Aorta (tissue), 5 donors: ENCODE measurements at places on chromosomes 3 and 15. TPM values are rescaled to one million over a fixed set of nuclear protein-coding genes. Genes with fewer than 3 reads are reported as not detected.
A peak's percentile ranks its signal among the peaks of the same experiment; 100 is the strongest.

The IGF2BP2 gene
- 0.18 TPM for polyA plus RNA-seq

The IQCF5 gene
- polyA plus RNA-seq, result not detected

The ZPLD1 gene
- polyA plus RNA-seq, result not detected

The FSTL1 gene
- polyA plus RNA-seq, result 319 TPM

The ANKUB1 gene
- polyA plus RNA-seq, result not detected

The TMC3 gene
- not detected for polyA plus RNA-seq

The HCLS1 gene
- 12.9 TPM for polyA plus RNA-seq

The SLC7A14 gene
- polyA plus RNA-seq, result not detected

The STAB1 gene
- 54.2 TPM for polyA plus RNA-seq

The CXCR6 gene
- polyA plus RNA-seq, result 2.9 TPM

The GHSR gene
- polyA plus RNA-seq, result not detected

The PATL2 gene
- polyA plus RNA-seq, result 0.23 TPM

DNA sequence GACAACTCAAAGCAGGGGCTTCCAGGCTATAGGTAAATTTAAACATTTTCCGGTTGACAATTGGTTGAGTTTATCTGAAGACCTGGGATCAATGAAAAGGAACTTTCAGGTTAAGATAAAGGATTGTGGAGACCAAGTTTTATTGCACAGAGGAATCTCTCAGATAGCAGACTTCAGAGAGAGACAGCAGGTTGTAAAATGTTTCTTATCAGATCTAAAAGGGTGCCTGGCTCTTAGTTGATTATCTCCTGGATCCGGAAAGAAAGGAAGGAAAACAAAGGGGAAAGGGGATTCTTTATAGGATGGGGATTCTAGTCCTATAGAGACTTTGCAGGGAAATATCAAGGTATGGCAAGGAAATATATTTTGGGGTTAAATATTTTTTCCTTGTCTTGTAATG lies 951.3 kb upstream of the SEMA6D start:
- DNase-seq, result no peak

GRCh38 chr3:129897026-129897425 lies 3.5 kb upstream of the TMCC1 start:
- DNase-seq, result no peak

DNA sequence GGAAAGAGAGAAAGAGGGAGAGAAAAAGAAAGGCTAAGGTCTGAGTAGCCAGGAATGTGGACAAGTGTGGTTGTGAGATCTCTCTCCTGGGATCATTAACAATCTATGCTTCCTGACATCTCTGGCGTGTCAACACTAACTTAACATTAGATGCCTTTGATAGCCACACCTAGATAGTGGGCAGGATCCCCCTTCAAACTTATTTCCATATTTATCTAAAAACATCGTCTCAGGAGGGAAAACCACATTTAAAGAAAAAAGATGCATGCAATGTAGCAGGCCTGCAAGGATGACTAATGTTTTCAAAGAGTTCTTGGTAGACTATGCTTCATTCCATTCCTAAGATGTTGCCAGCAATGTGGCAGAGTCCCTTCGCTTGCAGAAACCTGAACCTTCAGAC lies 80.9 kb downstream of the MLH1 start:
- DNase-seq, result no peak

- DNase-seq, result no peak
These were observed 225.1 kb upstream of the NDN start for GRCh38 chr15:23912191-23912590.

DNA sequence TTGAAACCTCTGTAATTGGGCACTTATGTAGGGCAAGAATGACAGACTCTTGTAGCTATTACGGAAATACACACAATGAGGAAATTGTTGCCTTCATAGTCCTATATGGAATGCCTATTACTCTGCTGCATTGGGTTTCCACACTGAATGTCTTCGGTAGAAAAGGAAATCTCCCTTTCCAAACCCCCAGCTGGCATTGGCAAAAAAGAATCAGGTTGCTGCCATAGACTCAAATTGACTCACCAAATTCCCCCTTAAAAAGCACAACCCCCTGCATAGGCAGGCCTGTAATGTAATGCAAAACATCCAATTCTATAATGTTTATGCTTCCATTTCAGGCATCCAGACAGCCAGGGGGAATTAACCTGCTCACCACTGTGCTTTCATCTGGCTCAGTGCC lies 44.8 kb upstream of the NTRK3 start:
- no peak for DNase-seq

- DNase-seq, result no peak
These were observed 19.3 kb upstream of the GPX1 start for GRCh38 chr3:49377483-49377882.

DNA sequence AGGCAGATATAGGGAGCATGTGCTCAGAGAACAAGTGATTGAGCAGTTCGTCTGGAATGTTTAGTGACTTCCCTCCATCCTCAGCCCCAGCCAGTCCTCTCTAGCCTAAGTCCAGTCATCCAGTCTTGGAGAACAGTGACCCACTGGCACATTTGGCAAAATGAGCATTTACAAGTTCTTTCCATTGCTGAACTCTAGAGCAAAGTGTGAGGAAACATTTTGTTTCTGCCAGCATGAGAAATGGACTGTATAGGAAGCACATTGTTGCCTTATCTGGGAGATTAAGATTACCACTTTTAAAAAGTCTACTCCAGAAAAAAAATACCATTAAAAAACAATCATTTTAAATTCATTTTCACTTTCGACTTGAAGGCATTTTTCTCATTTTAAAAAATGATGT lies 353.6 kb downstream of the SHQ1 start:
- no peak for DNase-seq

DNA sequence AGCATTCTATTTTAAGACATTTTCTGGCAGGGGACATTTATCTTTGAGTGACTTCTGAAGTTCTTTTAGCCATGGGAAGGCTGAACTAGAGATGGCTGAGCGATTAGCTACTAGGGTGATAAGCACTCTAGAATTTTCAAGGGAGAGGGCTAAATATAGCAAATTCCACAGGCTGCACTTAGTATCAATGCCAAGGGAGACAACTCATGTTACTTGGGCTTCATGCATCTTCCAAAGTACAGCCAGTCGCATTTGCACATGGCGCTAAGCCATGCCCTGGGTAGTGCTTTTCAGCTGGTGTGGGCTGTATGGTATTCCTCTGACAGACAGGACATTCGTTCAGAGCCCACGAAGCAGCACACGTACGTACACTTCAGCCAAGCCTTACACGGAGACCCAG lies 69.6 kb downstream of the RYR3 start:
- no peak for DNase-seq

DNA sequence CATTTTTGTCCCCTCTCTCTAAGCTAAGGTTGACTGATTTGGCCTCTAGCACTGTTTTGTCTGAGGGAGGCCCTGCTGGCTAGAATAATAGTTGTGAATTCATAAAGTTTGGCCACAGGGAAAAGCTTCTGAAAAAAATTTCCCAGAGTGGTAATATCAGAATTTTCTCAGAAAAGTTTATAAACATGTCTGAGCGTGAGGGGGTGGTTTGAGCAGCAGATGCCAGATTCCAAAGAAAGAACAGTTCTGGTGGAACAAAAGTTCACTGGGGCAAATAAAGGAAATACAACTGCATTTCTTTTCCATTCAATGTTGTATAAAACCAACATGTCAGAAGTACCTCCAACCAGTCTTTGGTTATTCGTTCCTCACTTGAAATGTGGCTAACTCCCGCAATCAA lies 61.2 kb downstream of the CLDN1 start:
- DNase-seq, result no peak

DNA sequence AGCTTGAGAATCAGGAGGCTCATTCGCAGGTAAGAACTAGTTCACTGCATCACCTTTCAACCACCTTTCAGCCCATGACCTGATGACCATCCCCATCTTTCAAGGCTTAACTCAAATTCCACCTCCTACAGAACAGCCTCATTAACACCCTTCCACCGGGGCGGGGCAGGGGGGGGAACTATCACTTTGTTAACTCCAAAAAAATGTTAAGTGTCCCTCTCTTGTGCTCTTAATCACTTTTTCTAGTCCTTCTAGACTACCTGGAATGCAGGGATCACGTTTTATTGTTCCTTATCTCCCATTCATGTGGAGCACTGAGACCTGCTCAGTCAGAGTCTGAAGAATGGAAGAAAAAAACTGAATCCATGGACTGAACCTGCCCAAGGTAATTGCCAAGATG lies 51.8 kb downstream of the ATP13A4 start:
- no peak for DNase-seq

DNA sequence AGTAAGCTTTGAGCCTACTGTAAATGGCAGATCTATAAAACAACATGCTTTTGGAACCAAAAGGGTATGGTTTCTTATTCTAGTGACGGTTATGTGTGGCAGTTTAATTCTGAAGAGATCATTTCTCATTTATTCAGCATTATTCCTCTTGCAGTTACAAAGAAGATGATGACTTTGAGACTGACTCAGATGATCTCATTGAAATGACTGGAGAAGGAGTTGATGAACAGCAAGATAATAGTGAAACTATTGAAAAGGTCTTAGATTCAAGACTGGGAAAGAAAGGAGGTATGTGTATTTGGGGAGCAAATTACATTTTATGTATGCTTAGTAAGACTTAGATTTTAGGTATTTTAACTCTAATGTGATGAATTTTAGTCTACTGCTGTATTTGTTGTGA lies 41.5 kb downstream of the CHD2 start:
- no peak for DNase-seq

DNA sequence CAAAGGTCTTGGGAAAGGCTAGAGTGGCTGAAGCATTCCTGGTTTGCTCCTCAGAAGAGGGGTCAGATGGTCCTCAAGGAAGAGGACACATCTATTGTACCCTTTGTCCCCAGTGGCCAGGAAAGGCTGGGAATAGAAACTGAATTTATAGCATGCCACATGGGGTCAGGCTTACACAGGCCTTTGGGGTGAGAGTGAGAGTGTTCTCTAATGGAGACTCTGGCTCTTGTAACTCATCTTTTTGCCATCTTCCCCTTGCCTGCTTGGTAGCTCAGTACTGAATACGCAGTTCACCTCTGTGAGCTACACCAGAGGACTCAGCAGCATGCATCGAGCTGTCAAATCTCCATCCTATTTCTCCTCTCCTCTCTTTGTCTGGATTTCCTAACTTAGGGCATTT lies 87.5 kb downstream of the ATP2B2 start:
- DNase-seq, result no peak

- no peak for DNase-seq
These were observed 83.8 kb upstream of the ACTC1 start for GRCh38 chr15:34879107-34879506.

GRCh38 chr15:99062226-99062625 lies 42.7 kb upstream of the SYNM start:
- DNase-seq, result no peak

GRCh38 chr3:18097989-18098388 lies 327.1 kb downstream of the SATB1 start:
- DNase-seq, result no peak

DNA sequence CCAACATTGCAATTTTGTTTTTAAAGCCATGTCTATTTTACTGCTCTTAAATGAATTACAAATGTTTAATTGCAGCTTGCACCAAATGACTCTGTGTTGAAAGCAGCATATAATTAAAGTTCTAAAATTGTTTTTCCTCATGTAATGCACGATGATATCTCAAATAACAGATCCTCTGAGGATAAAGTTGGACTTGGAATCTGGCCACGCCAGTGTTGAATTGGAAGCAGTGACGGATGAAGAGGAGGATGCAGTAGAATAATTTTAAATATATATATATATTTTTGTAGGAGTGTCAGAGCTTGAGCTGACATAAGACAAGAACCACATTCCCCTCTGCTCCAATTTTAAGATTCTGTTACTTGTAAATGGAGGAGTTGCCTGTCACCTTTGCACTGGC lies 406.6 kb upstream of the DPPA4 start:
- no peak for DNase-seq

GRCh38 chr3:117632191-117632590 lies 922.6 kb downstream of the TUSC7 start:
- no peak for DNase-seq

DNA sequence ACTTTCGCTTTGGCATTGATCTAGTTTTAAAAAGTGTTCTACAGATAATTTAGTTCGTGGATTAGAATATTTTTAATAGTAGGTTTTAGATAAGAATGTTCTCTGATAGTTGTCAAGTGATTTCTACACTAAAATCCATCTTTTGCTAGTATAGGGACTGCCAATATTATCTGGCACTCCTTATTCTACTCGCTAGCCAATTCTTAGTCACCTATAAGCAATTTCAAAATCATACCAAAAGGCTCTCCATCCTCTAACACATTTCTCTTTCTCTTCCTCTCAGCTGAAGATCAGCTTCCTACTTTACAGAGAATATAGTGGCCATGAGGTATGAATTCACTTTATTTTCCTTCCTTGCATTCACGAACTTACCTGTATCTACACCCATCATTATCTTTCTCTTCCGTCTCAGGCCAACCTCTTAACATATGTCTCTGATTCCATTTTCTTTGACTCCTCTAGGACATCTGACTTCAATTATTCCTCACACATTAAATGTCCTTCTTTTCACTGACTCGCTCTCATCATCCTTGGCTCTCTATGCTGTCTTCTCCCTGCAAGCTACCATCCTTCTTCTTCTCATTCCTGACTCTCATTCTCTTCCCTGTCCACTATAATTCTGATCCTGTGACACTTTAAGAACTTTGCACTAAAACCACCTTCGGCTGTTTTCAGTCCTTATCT lies 35.5 kb downstream of the C3orf80 start:
- DNase-seq, result no peak

GRCh38 chr15:100686021-100686724 lies 83.8 kb downstream of the ASB7 start:
- DNase-seq, result no peak

GRCh38 chr3:74614107-74614967 lies at the start of gene CNTN3:
Gene CNTN3, minus strand, starts transcription at chr3:74614659. Its CDS starts 93,547 bp downstream, at chr3:74521112.
- DNase-seq, result peak; percentile 79

GRCh38 chr3:169246158-169246557 lies 417.4 kb downstream of the MECOM start:
- no peak for DNase-seq

DNA sequence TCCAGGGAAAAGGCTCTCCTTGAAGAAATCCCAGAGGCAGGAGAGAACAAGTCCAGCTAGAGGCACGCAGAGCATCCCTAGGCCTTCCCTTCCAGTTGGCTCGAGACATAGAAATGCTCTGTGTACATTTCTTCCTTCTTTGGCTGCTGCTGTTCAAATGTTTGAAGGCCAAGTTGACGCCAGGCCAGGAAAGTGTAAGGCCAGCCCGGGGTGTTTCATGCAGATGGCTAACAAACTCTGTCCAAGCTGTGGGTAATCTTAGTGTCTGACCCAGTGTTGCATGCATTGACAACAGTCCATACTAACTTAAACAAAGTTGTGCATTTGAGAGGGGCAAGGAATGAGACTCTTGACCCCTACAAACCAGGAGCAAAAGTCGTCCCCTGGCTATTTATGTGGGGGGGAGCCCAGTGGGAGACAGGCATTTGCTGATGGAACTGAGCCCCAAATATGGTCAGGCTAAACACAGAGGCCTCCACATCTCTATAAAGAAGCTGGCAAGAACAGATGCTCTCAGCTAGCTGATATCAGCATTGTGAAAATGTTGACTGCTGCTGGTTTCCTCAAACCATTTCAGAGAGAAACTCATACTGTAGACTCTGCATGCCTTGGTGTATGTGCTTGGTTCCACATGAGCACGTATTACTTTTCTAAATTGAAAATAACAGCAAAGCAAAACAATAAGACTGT lies 139.5 kb downstream of the ADAMTS9 start:
- DNase-seq, result peak; percentile 78

GRCh38 chr15:34708422-34708821 lies 46.4 kb downstream of the GJD2 start:
- DNase-seq, result no peak

- DNase-seq, result no peak
These were observed 11.5 kb downstream of the MYLK start for GRCh38 chr3:123872621-123873020.
